Stimulated activated CD8-positive, alpha-beta memory T cell treated with anti-CD3 and anti-CD28 coated beads, Interleukin-12 subunit alpha, Interleukin-12 subunit beta, amount 100 ng/mL, for 4 hours (primary cell): ENCODE measurements at places on chromosomes 4 and X.

GRCh38 chr4:163681208-163681821, 186.8 kb downstream of the TMA16 start:
- no peak for DNase-seq

DNA sequence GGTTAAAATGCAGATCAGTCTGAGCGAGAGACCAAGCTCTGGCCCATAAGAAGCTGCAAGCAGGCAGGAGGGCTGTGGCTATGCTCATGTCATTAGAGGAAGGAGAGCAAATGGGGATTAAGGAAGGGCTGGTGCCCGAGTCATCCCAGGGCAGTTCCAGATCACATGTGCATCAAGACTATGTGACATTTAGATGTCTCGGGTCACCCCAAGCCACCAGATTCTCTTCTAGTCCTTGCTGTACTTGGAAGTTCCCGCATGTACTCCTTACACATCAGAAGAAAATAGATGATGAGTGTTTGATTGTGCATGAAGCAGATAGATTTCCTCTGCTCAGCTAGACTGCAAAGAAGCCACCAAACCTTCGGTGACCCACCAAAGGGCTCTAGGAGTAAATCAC, 42.1 kb upstream of the KLHL34 start:
- no peak for DNase-seq

DNA sequence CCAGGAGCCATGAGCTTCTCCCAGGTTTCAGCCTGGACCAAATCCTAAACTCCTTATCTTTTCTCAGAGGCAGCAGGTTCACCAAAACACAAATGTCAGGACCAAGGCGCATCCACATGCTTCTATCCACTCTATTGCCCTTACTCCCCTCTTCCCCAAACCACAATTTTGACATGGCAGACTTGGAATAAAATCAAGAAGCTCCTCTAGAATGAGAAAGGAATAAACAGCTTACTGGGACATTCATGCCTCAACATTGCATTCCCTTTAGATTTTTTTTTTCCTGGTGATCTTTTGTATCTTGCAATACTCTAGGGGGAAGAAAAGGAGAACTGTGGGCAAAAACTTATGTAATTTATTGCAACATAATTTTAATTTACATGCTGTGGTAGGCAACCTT, 119.1 kb downstream of the TSPAN5 start:
- DNase-seq = no peak

DNA sequence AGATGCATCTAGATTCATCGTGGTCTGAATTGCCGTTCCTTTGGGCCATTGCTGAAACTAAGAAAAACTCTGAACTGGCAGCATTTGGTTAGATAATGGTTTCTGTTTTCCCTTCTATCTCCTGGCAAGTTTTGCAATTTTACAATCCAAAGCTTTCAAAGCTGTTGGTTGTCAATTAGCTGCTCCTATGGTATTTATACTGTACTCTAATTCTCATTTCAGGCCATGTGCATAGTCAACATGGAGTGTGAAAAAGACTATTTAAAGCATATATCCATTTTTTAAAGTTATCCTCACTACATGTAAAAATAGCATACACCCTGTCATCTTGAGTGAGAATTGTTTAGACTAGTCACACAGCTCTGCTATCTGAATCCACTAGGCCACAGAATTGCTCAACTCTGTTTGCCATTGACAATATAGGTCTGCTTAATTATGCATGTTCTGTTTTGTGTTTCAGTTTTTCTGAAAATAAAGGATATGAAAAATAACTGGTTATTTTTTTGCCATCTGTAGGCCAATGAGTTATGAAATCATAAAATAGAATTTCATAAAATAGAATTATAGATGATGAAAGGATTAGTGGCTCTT, 27.7 kb upstream of the TEC start:
- DNase-seq = no peak

DNA sequence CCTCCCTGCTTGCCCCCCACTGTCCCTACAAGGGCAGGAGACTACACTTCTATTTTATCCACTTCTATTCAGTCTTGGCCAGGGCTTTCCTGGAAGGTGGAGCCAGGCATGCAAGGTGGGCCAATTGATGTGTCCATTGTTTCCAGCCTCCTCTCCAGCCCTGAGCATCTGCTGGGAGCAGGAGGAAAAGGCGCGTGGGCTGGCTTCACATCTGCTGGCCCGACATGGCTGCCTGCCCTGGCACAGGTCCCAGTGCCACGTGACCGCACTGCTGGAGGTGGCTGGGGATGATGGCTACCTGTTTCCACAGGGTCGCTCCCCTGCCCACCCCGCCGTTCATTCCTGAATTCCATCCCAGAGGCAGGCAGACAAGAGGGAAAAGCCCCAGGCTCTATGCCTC, 247.7 kb downstream of the AFAP1 start:
- DNase-seq = no peak

DNA sequence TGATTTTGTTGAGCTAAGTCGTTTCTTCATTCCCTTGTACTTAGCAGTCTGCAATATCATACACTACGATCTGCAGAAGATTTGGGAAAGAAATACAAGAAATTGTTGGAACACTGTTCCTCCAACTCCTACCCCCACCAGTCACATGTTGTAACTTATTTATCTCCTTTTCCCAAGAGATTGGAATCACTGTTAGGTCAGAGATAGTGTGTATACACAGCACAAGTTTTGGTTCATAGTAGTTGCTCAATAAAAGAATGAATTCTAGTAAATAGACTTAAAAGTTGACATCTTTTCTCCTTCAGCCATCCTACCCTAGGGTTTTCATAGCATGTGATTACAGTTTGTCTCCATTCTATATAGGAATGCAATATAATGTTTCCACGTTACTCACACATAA, 68.8 kb downstream of the ARFIP1 start:
- no peak for DNase-seq

DNA sequence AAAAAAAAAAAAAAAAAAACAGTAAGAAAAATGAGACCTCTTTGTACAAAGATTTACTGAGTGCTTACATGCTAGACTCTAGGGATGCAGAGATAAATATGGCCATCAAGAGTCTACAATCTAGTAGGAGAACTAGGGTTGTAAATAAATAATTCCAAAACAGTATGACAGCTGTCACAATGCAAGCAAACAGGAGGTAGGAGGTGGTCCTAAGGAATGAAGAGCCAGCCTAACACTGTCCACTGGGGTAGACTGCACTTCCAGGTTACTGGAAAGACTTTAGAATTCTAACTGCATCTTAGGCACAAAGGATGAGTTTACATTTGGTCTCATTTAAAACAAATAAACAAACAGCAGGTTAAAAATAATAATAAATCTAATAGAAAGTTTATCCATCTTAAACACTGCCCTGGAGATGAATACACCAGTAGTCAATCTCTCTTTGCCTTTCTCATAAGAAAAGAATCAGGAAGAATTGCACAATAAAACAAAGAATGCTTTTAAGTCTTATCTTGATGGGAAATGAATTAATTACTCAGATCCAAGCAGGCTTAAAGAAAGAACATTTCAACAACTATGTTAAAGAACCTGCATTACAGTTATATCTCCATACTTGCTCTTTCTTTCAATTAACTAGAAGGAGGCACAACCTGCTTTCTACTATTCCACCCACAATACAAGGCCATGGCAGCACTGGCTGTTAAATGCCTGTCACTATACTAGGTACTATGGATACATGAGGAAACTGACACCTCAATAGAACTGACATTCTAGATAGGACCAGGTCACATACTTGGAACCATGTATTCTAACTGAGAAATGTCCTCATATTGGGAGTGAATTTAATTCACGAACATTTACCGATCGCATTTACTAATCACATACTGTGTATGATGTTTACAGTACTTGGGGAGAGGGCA, 12.7 kb downstream of the ADGRA3 start:
- DNase-seq = no peak

DNA sequence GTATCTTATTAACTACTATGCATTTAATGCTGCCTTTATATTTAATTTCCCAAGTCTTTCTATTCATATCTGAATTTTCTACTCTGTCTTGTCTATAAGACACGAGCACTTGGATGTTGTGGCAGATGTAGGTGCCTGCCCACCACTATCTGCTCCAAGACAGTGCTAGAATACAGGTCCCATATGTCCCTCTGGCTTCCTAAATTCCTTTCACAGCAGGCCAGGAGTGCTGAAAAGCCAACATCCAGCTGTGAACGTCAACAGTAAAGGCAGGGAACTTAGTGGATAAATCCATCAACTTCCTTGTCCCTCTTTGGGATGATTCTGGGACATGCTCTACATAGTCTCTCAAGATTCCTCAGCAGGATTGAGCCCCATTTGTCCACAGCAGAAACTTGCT, 245.1 kb upstream of the ETNPPL start:
- no peak for DNase-seq

GRCh38 chr4:73901031-73901430, 31.8 kb downstream of the CXCL1 start:
- no peak for DNase-seq

DNA sequence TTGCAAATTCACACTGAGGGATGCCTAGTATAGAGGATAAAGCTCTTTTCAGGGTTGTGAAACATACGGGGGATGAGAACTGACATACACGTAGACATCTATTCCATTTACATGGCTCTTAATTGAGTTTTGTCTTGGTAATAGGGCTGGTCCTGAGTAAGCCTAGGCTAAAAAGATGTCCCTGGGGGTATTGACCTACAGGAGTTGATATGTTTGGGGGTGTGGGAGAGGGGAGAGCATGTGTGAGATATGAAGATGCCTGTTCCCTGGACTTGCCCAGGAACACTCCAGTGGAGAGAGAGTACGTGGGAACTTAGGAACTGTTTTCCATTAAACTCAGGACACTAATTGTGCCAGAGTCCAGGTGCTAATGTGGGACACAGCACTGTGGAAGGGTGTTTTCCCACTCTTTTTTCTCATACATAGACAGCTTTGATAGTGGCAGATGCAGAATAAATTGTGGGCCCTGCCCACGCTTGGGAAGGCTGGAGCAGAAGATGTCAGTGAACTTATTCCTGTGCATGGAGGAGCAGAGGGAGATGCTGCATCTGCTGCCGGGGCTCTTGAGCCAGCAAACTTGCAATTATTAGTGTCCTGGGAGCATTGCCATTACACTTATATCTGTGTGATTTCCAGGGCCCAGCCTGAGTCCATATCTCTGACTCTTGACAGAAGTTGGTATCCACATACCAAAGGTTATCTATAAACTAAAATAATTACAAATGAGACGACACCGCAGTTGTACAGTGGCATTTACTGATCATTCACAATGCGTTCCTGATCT, 20.7 kb downstream of the SYNPO2 start:
- DNase-seq = no peak

- no peak for DNase-seq
Observed at GRCh38 chr4:105650190-105650589, 58.3 kb downstream of the INTS12 start.

- DNase-seq = no peak
Observed at GRCh38 chr4:160180211-160180610, 1077.3 kb downstream of the RAPGEF2 start.

DNA sequence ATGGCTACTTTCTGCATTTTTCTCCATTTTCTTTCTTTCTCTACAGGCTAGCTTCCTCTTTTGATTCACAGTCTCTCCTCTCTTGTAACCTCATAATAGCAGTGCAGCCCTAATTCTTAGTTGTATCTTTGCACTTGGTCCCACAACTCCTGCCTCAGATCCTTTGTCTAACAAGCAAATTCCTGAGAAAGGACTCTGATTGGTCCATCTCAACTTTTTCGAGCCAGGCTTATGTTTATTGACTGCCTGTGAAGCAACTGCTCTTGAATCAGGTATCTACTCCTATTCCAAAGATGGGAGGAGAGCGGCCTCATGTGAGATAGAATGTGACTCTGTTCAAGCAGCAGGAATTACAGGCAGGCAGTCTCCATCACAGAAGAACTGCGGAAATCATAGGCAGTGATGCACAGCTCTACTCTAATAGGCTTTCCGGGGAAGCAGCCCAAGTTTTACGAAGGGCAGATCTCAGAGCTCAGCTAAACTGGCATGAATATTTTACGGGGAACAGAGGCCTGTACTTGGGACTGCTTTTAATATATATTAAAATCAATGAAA, 123.5 kb downstream of the GABRB1 start:
- no peak for DNase-seq

- no peak for DNase-seq
Observed at GRCh38 chrX:56066016-56066415, 166.1 kb upstream of the KLF8 start.

GRCh38 chr4:89196056-89196674, 84.8 kb downstream of the TIGD2 start:
- DNase-seq = no peak

DNA sequence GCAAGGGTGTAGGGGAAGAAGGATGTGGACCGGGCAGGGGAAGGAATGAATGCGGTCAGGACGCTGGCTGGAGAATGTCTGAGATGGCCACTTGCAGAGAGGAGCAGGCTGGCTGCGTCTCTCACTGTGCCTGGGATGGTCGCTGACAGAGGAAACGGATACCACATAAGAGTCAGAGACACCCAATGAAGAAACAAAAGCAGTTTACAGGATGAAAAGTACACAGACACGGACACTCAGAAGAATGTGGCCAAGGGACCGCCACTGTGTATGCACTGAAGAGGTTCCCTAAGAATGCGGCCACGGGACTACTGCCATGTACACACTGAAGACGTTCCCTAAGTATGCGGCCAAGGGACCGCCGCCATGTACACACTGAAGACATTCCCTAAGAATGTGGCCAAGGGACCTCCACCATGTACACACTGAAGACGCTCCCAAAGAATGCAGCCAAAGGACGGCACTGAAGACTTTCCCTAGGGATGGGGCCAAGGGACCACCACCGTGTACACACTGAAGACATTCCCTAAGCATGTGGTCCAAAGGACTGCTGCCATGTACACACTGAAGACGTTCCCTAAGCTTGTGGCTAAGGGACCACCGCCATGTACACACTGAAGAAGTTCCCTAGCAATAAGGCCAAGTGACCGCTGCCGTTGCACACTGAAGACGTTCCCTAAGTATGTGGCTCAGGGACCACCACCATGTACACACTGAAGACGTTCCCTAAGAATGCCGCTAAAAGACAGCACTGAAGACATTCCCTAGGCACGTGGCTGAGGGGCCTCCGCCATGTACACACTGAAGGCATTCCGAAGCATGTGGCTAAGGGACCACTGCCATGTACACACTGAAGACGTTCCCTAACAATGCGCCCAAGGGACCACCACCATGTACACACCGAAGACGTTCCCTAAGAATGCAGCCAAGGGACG, 32.2 kb downstream of the DHRSX start:
- DNase-seq = no peak

DNA sequence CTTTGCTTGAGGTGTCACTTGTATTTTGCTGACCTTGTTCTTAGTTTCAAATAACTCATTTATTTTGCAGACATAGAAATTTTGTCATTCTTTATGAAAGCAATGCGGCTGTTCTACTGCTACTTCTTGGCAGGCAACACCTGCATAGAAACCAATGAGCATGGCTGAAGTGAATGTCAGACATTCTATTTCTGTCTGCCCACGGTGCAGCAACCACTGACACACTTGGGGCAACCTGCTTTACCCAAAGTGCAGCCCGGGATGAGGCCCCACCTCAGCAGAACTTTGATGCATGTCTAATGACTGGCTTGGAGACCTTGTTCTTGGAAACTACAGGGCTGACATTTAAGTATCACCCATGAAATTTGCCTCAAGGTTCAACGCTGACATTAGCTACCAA, 93.6 kb downstream of the RBM47 start:
- no peak for DNase-seq
